ENCODE measurements at places on chromosomes 2 and 18.

DNA sequence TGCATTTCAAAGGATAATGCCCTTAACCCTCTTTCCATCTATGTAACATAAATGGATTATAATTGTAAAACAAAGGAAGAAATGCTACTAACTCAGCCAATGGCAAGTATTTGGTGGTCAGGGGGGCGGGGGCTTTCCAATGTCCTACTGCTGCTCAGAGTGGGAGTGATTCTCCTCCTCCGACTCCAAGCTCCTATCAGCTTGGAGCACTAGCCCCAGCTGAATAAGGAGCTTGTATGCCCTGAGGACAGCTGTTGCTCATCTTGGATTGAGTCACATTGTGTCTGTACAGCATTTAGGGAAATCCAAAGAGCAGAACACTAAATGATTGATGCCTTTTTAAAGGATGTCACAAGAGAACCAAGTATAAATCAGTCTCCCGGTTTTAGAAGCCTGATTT is 105.6 kb upstream of the ZNF521 start:
- no peak for DNase-seq

DNA sequence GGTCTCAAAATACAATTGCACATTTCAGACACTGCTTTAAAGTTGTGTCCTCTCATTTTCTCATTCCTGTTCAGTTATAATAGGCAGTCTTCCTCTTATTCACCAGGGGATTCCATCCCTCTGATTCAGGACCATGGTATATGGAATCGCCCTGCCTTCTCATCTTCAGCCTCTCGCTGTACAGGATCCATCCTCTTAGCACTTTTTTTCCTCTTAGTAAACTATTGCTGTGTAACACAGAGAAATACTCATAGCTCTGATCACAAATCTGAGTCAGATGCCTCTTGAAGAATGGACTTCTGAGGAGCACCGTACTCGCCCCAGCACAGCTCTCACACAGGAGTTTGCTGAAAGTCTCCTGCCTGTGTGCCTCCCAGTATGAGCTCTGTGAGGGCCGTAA is 11.3 kb downstream of the RMP24 start:
- DNase-seq: no peak

DNA sequence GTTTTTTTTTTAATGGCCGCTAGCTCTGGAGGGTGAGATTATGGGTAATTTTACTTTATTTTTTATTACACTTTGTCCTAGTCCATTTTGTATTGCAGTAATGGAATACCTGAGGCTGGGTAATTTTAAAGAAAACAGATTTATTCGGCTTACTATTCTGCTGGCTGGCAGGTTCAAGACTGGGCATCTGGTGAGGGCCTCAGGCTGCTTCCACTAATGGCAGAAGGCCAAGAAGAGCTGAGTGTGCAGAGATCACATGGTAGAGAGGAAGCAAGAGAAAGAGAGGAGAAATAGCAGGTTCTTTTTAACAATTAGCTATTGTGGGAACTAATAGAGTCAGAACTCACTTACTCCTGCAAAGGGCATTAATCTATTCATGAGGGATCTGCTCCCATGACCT is 52.4 kb upstream of the ARHGAP28 start:
- no peak for DNase-seq

DNA sequence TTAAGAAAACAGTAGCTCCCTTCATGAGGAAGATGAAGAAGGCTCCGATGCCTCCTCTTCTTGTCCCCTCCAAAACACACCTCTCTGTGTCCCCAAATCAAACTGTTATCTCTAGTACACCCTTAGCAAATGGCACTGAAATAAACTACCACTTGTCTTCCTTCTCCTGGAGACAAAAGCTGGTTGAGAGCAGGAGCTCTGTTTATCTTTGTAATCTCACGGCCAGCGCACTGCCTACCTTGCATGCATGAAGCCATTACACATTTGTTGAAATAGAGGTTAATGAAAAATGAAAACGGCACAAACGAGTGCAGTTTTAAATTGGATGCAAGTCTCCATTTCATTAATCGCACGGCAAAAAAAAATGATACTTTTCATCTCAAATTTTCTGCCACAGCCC is 113.7 kb downstream of the EPB41L3 start:
- no peak for DNase-seq

DNA sequence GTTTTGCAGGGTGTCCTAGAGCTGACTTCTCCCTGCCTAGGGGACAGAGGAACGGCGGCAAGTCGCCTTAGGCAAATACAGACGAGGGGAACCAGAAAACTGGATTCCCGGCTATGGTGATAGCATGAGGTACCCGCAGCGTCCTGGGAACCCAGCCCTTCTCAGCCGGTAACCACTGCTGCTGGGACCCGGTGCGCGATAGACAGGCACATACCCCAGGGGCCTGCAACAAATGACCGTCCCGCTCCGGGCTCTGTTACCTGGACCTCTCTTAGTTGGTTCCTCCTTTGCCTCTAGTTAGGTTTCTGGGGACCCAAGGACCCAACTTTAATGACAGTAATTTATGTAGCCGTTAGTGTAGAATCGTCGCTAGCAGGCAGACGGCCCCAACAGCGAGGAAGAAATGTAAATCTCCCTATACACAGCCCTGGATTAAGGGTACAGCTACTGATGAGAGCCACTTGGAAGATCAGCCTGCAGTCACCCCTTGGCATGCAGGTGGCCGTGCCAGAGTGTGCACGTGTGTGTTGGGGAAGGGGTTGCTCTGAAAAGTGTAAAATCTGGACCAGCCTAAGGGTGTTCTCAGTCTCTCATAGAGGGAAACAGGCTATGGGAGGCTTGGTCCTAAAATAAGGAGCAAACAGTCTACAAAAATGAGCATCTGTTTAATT is 819 bp upstream of the SERPINE2 start:
- DNase-seq: no peak

GRCh38 chr2:238585836-238586821 is 159.4 kb downstream of the ASB1 start:
- DNase-seq: no peak

DNA sequence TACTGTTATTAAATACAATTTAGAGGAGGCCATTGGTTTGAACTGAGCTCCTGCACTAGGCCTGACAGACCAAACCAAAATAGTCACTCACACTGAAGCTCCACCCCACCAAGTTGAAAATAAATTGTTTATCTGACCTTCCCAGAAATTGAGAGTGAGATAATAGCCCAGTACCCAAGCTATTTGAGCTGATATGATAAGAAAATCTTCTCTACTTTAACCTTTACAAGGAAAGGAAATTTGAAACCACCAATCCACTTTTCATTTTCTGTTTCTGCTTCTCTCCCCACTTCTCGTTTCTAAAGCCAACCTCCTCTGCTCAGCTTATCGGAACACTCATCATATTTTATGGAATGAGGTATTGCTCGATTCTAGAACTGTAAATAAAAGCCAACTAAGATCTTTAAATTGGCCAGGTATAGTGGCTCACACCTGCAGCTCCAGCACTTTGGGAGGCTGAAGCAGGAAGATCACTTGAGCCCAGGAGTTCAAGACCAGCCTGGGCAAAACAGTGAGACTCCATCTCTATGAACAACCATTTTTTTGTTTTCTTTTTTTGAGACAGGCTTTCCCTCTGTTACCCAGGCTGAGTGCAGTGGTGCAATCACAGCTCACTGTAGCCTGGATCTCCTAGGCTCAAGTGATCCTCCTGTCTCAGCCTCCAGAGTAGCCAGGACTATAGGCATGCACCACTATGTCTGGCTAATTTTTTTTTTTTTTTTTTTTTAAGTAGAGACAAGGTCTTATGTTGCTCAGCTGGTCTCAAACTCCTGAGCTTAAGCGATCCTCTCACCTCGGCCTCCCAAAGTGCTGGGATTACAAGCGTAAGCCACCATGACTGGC is 13.3 kb upstream of the GALM start:
- no peak for DNase-seq

- DNase-seq: no peak
These were observed 86.4 kb downstream of the EML6 start for GRCh38 chr2:54809819-54810218.

- DNase-seq: no peak
These were observed 34.9 kb downstream of the KDM3A start for GRCh38 chr2:86476092-86476491.

- peak; percentile 8 for DNase-seq
These were observed at the start of gene PID1 for GRCh38 chr2:229270551-229271410. TSS of gene PID1 (minus strand) at chr2:229271287. CDS start at chr2:229271043, 244 bp downstream.

DNA sequence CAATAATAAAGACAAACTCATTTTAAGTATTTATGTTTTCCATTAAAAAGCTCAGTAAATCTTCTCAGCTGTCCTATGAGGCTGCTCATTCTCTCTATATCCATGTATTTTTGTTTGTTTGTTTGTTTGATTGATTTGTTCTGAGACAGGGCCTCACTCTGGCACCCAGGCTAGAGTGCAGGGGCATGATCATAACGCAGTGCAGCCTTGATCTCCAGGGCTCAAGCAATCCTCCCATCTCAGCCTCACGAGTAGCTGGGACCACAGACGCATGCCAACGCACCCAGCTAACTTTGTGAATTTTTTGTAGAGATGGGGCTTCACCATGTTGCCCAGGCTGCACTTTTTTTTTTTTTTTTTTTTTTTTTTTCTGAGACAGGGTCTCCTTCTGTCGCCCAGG is 5.6 kb downstream of the STRN start:
- no peak for DNase-seq
